ENCODE measurements at places on chromosomes 11 and 22.

- no peak for DNase-seq
Measured at GRCh38 chr11:57746920-57747319, 4.7 kb downstream of the BTBD18 start.

DNA sequence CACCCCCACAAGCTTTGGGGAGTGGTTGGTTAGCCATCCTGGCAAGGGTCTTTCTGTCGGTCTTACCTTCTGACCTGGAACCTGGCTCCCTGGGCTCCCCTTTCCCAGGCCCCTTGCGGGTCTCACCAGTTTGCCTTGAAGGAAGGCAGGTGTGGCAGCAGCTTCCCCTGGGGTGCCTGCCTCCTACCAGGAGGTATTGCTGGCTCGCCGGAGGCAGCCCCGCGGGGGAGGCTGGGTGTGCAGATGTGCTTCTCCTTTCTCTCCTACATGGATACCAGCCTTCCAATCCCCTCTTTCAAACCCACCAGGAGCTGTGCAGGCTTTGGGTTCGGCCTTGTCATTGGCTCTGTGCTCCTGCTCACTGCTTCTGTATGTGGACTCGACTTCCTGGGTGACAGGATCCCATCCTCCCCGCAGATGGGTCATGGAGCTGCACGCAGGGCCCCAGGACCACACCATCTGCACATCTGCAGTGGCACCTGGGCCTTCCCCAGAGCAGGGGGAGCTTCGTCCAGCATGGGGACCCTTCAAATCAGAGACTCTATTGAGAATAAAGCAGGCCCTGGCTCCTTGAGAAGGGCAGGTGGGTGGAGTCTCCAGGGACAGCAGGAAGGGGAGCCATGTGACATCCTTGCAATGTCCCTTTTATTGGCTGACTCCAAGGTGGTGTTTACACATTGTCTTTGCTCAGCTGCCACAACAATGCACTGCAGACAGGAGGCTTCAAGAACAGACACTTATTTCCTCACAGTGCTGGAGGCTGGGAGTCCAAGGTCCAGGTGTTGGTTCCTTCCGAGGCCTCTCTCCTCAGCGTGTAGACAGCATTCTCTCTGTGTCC is 592.0 kb downstream of the BRD1 start:
- no peak for DNase-seq

- DNase-seq: peak; percentile 97
Measured at GRCh38 chr11:35165423-35166368, 26.7 kb downstream of the CD44 start.

DNA sequence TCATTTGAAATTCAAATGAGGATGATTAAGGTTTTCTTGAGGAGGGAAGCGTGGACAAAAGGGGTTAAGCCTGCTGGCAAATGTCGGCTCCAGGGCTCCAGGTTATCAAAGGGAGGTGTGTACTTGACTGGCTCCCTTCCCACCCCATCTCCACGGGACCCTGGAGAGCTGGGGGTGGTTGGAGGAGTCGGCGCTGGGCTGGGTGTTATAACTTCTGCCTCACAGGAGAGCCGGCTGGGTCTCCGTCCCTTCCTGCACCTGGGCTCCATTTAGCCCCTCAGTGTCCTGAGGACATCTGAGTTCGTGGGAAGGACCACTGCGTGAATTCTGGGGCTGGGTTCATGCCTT is 15.6 kb downstream of the POU2F3 start:
- DNase-seq: no peak

- no peak for DNase-seq
Measured at GRCh38 chr22:40326905-40327735, 19.2 kb upstream of the ADSL start.

GRCh38 chr22:40728731-40729189 is 49.5 kb downstream of the MCHR1 start:
- peak; percentile 44 for DNase-seq

- no peak for DNase-seq
Measured at GRCh38 chr11:14698771-14699170, 55.2 kb downstream of the PDE3B start.

DNA sequence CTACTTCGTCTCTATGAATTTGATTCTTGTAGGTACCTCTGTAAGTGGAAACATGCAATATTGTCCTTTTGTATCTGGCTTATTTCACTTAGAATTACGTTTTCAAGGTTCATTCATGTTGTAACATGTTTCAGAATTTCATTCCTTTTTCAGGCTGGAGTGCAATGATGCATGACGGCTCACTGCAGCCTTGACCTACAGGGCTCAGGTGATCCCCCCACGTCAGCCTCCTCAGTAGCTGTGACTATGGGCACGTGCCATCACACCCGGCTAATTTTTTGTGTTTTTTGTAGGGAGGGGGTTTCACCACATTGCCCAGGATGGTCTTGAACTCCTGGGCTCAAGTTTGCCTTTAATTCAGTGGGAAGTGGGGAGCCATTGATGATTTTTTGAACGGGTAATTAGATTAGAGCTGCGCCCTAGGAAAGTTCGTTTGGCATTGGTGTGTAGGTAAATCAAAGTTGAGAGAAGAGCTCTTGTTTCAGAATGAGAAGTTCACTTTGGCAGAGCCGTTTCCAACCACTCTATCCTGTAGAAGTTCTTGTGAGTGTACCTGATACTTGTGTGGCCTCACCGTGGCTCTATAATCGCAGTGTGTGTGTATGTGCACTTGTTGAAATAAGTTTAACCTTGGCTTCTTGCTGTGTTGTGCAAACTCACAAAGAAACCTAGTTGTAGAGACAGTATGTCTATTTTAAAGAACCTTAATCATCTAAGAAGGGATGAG is 115.9 kb downstream of the NAV2 start:
- no peak for DNase-seq

DNA sequence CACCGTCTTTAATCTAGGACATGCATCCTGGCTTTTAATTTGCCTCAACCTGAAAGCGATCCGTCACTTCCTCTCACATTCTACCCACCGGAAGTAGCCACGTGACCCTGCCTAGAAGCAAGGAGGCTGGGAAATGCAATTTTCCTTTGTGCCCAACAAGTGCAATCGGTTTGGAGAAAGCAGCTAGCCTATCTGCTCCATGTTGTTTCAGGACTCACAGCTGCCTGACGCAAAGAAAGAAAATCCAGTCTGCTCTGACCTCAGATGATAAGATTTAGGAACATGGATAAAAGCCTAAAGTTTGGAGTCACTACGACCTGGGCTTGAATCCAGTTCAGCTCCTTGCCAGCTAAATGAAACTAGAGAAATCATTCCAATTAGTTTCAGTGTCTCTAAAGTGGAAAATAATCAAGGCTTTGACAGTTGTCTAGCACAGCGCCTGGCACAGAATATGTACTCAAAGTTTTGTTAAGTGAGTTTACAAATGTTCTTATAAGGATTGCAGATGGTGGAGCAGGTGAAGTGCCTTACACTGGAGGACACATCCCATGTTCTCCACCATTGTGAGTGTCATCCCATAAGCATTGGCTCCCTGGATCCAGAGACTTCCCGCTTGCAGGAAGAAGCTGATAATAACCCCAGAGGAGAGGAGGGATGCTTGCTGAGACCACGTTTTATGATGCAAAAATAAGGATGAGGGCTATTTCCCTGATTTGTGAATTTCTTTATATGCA is 553.7 kb downstream of the MN1 start:
- DNase-seq: no peak

GRCh38 chr22:47193606-47194329 is 431.3 kb downstream of the TBC1D22A start:
- no peak for DNase-seq

DNA sequence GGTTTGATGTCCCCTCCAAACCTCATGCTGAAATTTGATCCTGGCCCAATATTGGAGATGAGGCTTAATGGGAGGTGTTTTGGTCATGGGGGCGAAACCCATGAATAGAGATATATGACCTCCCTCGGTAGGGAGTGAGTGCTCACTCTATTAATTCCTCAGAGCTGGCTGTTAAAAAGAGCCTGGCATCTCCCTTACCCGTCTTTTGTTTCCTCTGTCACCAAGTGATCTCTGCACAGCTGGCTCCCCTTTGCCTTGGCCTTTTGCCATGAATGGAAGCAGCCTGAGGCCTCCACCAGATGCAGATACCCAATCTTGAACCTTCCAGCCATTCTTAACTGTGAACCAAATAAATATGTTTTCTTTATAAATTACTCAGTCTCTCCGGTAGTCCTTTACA is 4.5 kb upstream of the CCDC81 start:
- DNase-seq: no peak

DNA sequence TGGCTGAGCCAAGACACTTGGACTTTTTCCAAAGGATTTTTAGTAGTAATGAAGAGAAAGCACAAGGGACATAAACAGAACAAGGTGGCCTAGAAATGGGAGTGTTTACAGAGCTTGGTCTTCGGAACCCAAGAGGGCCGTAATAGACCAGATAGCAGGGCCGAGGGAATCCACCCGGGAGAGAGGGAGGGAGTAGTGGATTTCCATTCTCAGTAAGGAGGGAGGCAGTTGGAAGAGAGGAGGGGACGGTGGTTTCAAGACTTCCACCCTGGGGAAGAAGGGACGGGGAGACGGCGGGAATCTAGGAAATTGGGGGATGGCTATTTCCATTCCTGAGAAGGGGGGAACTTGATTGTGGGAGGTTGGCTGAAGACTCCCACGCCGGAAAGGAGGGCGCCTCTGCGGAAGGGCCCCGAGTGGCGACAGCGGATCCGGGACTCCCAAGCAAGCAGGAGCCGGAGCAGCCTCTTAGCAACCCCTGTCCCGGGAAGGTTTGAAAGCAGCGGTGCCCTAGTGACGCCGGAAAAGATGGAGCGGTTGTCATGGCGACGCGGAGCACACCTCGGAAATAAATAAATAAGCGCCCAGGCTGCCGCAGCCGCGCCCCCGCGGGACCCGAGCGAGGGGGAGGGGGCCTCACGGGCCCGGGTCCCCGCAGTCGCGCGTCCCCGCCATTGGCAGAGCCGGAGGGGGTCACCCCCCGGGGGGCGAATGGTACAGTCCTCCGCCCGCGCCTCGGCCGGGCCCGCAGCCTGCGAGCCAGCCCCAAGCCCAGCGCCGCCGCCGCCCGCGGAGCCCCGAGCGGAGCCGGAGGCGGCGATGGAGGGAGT is 31.6 kb downstream of the EIF3F start:
- peak; percentile 63 for DNase-seq

DNA sequence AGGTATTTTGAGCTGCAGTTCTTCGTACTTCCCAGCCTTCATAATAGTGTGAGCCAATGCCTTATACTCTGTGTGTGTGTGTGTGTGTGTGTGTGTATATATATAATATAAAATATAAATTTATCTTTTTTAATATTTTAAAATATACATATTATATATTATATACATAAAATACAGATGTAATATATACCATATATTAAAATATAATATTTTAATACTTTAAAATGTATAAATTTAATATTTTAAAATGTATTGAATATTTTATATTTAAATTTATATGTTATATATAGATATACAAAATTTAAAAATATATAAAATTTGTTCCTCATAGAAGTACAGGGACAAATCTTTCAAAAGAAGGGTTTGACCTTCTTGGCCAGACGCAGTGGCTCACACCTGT is 53.7 kb upstream of the CARD18 start:
- no peak for DNase-seq

DNA sequence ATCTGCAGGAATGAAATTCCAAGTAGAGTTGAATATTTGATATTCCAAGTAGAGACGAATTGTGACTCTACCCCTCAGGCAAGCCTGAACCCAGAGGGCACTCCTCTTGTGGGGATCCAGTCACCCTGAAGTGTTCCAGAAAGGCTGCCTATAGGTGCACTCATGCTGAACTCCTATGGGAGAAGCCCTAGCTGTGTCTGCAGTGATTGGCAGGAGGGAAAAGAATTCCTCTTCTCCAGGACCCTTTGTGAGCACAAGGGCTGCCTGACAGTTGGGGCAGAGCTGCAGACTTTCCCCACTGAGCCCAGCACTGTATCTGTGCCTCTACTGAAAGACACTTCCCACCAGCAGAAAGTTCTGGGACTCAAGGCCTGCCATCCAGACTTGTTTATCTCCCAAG is 35.0 kb downstream of the BBOX1 start:
- DNase-seq: no peak

- no peak for DNase-seq
Measured at GRCh38 chr11:30521297-30522071, 64.7 kb downstream of the MPPED2 start.

DNA sequence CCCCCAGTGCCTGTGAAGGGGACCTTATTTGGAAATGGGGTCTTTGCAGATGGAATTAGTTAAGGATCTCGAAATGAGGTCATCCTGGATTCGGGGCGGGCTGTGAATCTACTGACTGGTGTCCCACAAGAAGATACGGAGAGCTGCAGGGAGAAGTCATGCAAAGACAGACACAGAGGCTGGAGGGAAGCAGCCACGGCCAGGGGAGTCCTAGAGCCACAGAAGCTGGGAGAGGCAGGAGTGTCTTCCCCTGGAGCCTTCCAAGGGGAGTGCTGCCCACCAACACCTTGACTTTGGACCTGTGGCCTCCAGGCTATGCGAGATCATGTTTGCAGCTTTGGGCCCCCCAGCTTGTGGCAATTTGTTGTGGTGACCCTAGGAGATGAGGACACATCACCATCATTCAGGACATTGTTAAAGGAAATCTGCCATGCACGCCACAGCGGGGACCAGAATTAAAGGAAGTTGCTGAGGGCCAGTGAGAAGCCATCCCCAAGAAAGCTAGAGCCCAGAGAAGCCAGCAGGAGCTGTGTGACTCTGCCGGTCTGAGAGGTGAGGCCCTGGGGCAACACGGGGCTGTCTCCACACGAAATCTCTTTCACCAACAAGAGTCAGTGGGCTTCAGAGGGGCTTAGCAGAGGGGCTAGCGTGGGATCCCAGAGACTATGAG is 434.7 kb downstream of the BRD1 start:
- no peak for DNase-seq

DNA sequence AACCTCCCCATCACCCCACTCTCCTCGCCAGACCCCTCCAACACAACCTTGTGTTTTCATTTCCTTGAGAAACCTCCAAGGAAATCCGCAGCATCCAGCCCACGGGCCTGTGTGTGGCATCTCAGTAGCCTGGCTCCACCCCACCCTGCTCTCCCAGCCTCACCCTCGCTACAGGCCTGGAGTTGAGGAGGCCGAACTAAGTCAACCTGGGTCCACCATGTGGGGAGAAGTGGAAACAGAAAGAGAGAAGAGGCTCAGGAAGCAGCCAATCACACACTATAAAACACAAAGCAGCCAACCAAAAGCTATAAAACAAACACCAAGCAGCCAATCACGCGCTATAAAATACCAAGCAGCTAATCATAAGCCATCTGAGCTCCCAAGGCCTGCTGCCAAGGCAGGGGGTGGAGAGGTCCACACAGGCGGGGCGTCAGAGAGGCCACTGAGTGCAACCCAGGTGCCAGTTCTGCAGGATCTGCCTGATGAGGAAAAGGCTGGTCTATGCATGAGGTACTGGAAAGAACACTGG is 72.0 kb downstream of the MICAL3 start:
- no peak for DNase-seq

DNA sequence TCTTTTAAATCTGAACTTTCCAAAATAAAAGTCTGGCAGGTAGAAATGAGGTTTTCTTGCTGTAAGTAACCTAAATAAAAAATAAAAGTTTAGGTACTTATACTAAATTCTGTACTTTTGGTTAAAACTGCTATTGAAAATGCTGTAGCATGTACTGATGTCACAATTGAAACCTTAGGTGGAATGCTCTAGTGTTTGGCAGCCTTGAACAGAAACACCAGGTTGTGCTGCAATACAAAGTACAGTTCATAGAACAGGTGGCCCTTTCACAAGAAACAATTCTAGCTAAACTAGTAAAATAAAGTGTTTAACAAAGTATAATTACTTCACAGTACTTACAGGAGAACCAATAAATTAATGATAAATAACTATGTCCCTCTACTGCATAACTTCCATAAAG is 25.1 kb downstream of the NPAT start:
- DNase-seq: peak; percentile 27

GRCh38 chr11:50187220-50187619 is 154.5 kb downstream of the OR4C45 start:
- DNase-seq: no peak
